ENCODE measurements at places on chromosomes 16 and 17.
A peak's percentile ranks its signal among the peaks of the same experiment; 100 is the strongest.

GRCh38 chr17:79539944-79540705 is 70.7 kb downstream of the RBFOX3 start:
- DNase-seq: no peak

GRCh38 chr16:3971706-3972105 is 91.2 kb upstream of the CREBBP start:
- no peak for DNase-seq

GRCh38 chr16:50253514-50253910 is 12.8 kb upstream of the ADCY7 start:
- no peak for DNase-seq

DNA sequence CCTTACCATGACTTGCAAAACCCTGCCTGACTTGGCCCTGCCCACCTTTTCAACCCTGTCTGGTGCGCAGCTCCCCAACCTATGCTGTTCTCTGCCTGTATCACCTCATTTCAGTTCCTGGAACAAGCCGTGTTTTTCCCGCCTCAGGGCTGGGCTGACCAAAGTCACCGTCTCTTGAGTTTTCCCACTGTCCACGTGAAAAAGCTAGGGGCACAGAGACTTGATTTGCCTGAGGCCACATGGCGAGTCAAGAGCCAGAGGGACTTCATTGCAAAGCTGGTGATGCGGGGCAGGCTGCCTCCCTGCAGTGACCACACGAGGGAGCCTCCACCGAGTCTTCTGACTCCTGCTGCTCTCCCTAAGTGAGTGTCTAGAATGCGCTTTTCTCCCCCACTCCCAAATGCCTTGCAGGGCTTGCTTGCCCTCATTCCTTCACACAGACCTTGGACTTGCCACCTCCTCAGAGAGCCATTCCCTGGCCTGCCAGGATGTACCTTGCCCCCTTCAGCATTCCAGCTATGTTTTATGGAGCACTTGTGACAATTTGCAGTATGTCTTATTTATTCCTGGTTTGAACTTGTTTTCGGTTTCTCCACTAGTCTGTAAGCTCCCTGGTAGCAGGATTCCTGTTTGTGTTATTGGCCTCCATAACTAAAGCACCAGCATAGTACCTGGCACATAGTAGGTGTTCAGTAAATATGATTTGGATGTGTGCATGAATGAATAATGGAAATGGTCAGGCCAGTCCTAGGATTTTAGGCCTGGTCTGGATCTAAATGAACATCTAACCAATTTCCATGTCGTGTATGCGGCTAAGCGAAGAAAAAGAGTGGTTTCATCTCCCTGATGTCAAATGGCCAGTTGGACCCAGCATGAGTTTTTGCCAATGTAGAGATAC is 252.3 kb downstream of the SNX29 start:
- DNase-seq: peak; percentile 16

DNA sequence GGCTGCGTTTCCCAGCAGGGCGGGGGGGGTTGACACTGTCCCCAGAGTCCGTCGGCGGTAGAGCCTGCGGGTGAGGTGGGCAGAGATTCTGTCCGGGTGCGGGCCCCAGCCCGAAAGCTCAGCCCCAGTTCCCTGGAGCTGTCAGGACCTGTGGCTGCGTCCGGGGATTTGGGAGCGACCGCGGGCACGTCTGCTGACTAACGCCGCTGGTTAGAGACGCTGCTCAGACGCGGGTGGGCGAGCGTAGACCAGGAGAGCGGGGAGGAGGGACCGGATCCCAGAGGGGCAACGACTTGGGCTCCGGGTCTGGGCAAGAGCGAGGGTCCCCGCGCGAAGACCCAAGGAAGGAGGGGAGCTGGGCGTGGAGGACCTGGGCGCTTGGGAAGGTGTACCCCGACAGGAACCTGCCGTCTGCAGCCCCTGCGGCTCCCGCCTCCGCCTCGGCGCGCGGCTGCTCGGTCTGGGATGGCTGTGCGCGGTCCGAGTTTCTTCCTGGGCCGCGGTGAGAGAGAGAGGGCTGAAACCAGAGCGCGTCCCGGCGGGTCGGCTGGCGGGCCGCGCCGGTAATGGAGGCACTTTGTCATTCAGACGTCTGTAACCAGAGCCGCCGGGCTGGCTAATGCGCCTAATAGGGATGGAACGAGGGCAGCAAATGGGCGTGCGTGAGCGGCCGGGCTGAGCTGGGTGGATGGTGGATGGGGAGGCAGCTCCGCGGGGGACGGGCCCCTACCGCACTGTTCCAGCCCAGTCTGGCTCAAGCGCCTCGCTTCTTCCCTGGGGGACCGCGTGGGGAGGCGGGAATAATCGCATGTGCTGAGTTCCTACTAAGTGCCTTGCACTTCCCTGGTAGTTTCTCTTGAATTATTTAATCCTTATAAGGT is 2.3 kb downstream of the NGFR start:
- peak; percentile 8 for DNase-seq

DNA sequence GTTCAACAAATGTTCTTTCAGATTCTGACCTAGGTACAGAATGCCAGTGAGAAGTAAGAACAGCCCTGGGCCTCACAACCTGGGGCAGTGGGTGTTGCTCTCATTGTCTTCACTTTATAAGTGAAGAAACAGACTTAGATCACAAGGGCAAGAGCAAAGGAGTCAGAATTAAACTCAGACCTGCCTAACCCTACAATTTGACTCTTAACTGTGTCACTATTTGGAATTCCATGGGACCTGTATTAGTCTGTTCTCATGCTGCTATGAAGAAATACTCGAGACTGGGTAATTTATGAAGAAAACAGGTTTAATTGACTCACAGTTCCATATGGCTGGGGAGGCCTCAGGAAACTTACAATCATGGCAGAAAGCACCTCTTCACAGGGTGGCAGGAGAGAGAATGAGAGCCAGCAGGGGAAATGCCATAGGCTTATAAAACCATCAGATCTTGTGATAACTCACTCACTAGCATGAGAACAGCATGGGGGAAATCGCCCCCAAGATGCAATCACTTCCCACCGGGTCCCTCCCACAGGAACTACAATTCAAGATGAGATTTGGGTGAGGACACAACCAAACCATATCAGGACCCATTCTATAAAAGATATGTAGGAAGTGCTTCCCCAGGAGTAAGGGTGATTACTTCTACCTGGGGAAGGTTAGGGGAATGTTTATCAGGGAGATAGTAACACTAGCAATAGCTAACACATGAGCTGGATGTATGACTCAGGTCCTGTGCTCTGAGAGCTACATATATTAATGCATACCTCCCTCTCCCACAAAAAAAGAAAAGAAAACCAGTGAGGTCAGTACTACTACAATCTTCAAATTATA is 270.1 kb downstream of the SOX9 start:
- DNase-seq: no peak

DNA sequence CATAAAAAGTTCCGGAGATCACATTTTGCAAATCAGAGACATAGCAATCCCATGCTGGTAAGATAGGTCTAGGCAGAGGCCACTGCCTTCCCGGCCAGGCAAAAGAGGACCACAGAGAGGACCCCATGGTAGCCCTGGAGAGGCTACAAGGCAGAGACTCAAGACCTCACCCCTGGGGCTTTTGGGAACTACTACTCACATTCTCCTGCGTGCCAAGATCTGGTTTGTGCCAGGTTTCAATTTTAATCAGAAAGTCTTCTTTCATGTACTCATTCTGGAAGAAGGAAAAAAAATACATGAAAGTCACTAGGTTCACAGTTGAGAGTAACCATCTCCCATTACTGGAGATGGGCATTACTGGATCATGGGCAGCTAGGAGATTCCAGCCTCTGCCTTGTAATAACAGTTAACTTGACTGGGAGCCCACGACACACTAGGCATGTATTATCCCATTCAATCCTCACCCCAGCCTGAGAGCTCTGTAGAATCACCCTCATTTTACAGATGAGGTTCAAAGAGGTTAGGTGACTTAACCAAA is 21.2 kb downstream of the PITPNA start:
- no peak for DNase-seq

GRCh38 chr17:83067718-83068261 is 11.6 kb upstream of the METRNL start:
- no peak for DNase-seq

- DNase-seq: no peak
Measured at GRCh38 chr17:77106874-77107358, 33.9 kb upstream of the SEC14L1 start.

- no peak for DNase-seq
Measured at GRCh38 chr16:50449800-50450199, 81.0 kb upstream of the BRD7 start.

DNA sequence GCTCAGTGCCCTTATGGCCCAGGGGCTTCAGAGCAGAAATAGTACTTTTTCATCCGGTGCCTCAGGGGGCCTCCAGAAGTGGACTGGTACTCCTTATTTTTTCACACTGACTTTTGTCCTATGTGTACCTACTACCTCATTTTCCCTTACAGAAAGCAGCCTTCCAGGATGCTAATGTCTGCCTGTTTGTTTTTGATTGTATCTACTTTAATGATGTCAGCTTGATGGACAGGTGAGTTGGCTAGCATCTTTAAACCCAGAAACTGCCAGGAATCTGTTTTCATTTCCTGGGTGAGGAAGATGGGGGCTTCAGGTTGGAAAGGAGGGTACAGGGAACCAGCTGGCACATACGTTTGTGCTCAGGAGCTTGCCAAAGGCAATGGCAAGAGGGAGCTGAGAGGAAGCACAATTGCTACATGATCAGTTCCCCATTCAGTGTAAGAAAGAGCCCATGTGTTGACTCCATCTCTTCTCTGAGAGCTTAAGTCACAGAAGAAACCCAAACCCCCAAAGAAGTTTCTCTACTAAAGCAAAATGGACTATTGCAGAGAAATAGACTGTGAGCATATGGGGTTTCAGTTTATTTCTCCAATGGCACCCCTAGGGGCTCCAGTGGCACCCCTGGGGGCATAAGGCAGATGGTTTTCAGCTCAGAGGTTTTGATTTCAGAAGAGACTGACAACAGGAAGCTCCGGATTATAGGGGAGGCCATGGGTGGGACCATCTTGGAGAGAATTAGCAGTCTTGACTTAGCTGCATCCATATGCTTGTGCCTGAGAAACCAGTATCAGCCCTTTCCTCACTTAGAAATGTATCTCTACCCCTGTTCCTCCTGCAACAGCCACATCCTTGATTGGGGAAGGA is 16.3 kb downstream of the LIG3 start:
- DNase-seq: no peak

DNA sequence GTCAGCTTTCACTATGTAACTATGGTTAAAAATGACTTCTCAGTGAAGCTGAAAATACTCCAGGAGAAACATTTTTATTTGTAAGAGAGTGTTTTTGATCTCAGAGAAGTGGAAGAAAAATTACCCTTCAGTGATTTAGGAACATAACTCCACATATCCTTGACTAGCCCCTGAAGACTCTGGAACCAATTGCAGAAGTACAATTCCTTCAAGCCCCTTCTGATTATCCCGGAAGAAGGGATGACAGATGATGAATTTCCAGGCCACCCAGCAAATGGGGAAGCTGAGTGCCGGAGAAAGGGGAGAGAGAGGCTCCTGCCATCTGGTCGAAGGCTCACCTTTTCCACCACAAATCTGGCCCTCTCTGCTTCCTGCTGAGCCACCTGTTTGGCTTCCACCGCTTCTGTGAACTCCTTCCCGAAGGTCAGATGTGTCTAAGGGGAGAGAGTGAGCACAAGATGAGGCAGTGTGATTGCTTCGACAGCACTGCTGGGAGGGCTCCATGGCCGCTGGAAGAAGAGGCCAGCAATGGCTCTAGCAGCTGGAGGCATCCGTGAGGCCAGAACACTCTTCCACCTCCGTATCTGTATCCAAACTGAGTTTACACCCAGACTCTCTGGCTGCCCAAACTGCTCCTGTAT is 8.1 kb downstream of the PHB1 start:
- DNase-seq: no peak

DNA sequence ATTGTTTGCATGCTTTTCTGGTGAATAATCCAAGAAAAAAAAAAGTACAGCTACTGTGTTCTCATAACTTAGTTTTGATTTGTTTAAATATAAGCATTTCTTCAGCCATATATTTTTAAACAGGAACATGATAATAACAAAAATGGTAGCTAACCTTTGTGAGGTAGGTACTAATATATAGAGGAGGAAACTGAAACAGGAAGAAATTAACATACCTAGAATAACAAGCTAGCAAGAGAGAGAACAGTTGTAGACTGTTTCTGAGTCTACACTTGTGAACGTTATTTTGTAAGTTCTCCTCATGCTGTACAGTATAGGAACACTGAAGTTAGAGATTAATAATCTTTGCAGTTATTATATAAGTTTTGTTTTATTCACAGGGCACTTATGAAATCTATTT is 49.3 kb downstream of the NSRP1 start:
- no peak for DNase-seq

GRCh38 chr16:27430923-27431484 is 29.0 kb downstream of the IL21R start:
- DNase-seq: no peak

- no peak for DNase-seq
Measured at GRCh38 chr16:31149894-31150890, at the start of gene PRSS36. TSS of gene PRSS36 (minus strand) at chr16:31150066. CDS start at chr16:31150035, 31 bp downstream.

DNA sequence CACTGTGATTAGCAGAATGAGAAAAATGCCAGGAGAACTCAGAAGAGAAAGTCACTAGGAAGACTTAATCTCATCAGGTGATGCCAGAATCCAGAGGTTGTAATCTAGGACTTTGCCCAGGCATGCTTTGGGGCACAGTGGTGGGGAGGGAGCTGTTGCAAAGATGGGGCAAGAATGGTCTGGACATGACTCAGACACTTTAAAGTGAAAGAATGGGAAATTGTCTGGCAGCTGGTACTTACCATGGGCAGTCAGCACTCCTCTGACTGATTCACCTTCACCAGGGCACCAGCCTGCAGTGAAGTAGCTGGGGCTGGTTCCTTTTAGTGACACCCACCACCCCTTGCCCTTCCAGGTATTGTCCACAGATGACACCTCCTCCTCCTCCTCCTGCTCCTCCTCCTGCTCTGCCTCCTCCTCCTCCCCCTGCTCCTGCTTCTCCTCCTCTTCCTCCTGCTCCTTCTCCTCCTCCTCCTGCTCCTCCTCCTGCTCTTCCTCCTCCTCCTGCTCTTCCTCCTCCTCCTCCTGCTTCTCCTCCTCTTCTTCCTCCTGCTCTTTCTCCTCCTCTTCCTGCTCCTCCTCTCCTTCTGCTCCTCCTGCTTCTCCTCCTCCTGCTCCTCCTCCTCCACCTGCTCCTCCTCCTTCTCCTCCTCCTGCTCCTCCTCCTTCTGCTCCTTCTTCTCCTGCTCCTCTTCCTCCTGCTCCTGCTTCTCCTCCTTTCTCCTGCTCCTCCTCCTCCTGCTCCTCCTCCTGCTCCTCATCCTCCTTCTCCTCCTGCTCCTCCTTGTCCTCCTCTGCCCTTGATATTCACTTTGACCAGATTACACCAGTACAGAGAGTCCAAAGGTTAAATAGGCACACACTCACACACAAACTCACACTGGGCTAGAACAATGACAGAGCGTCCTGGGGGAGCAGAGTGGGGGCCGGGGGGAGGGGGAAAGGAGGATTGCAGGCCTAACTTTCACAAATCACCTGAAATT is at the start of gene CHD9NB:
TSS of gene CHD9NB (minus strand) at position 379 of the 983 bp plus-strand sequence. CDS start 8,739 bp downstream, outside the sequence.
- no peak for DNase-seq

GRCh38 chr17:16438173-16438556 is 22.8 kb downstream of the TRPV2 start:
- no peak for DNase-seq
